ENCODE measurements at places on chromosomes 3 and 15.

GRCh38 chr15:64858021-64858575 lies 16.4 kb downstream of the PLEKHO2 start:
- DNase-seq: no peak

- no peak for DNase-seq
Measured at GRCh38 chr3:13575459-13576061, 26.6 kb downstream of the FBLN2 start.

- peak; percentile 27 for DNase-seq
Measured at GRCh38 chr3:113495035-113495434, 19.9 kb downstream of the SPICE1 start.

DNA sequence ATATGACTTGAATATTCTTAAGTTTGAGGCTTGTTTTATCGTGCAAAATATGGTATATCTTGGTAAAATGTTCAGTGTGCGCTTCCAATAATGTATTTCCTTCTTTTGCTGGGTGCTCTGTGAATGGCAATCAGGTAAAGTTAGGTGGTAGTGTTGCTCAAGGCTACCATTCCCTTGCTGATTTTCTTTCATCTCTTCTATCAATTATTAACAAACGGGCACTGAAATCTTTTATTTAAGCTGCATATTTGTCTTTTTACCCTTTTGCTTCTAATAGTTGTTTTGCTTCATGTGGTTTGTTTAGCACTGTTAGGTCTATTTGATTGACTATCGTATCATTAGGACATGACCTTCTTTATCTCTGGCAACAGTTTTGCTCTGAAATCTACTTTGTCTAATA lies 242.3 kb downstream of the CTNNB1 start:
- DNase-seq: no peak

GRCh38 chr3:62667714-62668113 lies 207.5 kb downstream of the CADPS start:
- no peak for DNase-seq

DNA sequence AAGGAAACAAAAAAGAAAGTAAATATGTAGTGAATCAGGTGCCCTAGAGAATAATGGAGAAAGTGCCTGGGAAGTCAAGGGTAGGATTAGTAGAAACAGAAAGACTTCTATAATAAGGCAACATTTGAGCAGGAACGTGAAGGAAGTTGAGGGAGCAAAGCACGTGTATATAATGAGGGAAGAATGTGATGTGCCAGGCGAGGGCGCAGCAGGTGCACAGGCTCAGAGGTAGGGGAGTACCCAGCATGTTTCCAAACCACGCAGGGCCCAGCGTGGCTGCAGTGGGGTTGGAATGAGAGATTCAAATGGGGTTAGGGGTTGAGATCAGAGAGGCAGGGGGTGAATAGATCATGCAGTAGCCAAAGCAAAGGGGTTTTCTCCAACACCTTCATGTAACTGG lies 91.9 kb upstream of the VGLL4 start:
- DNase-seq: no peak

DNA sequence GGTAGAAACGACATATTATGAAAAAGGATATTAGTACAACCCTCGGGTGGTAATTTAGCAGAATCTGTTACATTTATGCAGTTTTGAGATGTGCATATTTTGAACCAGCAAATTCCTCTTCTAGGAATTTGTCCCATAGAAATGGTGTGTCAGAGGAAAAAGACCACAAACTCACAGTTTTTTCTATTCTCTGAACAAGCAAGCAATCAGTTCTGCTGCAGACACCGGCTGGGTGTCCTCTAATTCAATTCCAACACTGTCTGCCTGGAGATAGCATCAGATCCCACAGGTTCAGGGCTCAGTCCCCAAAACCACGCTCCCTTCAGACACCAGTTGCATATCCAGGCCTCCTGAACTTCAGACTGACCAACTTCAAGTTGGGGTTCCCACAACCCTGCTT lies 36.4 kb downstream of the APH1B start:
- no peak for DNase-seq

DNA sequence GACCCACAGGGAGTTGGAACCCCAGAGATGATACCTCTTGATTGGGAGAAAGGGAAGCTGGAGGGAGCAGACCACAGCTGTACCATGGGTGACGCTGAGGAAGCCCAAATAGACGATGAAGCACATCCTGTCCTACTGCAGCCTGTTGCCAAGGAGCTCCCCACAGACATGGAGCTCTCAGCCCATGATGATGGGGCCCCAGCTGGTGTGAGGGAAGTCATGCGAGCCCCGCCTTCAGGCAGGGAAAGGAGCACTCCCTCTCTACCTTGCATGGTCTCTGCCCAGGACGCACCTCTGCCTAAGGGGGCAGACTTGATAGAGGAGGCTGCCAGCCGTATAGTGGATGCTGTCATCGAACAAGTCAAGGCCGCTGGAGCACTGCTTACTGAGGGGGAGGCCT lies 201.1 kb downstream of the AKAP13 start:
- DNase-seq: peak; percentile 34

DNA sequence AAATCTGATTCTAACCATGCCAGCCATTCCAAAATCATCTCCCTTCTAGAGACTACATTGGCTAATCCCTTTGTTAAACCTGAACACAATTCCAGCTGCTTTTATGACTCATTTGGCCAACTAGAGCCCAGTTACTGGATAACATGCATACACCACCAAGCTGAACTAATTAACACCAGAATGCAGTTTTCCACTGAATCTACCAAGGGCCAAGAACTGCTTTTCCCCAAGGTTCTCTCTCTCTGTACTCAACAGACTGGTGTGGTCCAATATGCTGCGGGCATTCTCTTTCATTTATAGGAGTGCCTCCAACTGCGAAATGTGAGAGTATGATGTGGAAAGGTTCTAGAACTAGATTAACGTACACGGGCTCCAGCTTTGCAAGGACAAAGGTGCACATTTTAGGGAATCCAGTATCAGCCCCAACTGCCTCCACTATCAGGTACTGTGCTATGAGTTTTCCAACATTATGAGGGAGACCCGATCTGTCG lies 1.5 kb downstream of the CHSY1 start:
- DNase-seq: no peak

DNA sequence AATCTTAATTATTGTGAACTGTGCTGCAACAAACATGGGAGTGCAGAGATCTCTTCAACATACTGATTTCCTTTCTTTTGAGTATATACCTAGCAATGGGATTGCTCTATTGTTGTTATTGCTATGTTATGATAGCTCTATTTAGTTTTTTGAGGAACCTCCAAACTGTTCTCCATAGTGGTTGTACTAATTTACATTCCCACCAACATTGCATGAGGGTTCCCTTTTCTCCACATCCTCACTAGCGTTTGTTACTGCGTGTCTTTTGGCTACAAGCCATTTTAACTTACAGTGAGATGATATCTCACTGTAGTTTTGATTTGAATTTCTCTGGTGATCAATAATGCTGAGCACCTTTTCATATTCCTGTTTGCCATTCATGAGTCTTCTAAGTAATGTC lies 45.5 kb upstream of the TNFSF10 start:
- no peak for DNase-seq

GRCh38 chr15:67405208-67406191 lies 115.4 kb upstream of the C15orf61 start:
- DNase-seq: no peak

GRCh38 chr3:19107719-19108118 lies 40.6 kb upstream of the KCNH8 start:
- DNase-seq: no peak

DNA sequence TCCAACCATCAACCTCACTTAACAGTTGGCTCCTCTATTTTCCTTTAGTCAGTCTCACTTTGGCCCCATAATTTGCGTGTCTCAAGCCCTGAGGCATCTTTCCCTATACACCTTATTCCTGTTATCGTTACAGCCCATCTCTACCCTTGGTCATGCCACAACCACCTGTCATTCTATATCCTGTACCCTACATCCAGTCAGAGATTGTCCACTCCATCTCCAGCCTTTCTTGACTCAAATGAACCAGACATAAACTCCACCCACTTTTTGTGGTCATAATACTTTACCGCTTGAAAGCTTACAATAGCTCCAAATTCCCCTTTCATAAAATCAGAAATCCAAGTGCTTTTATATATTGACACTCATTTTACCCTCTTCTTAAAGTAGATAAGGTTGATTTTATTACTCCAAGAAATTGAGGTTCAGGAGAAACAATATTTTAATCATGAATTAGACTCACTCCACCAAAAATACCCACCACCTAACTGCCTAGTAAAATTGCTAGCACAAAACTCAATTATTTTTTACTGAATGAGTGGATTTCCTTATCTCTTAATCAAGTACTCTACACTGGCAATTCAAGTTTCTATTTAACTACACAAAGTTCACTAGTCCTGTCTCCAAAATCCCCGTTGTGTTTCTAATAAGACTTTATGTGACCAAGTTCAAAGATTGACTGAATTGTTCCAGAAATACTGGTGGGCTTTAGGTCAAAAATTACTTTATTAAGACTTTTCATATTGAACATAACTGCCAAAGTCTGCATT lies 9.1 kb downstream of the CCR4 start:
- DNase-seq: no peak

DNA sequence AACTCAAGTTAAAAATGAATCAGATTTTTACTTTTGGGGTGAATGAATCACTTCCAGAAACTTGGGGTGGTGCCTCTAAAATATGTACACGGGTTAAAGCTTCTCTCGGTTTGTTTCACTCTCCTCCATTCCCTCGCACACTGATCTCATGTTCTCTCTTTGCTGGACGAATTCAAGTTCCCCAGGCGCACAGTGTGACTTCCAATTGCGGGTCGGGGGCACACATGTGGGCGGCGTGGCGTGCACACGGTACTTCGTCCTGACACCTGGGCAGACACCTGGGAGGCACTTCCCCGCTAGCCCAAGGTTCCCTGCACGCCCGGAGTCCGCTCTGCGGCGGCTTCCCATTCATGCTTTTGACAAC lies 692 bp downstream of the SCAANT1 start:
- DNase-seq: no peak

GRCh38 chr3:17932136-17932771 lies 189.8 kb upstream of the TBC1D5 start:
- no peak for DNase-seq

DNA sequence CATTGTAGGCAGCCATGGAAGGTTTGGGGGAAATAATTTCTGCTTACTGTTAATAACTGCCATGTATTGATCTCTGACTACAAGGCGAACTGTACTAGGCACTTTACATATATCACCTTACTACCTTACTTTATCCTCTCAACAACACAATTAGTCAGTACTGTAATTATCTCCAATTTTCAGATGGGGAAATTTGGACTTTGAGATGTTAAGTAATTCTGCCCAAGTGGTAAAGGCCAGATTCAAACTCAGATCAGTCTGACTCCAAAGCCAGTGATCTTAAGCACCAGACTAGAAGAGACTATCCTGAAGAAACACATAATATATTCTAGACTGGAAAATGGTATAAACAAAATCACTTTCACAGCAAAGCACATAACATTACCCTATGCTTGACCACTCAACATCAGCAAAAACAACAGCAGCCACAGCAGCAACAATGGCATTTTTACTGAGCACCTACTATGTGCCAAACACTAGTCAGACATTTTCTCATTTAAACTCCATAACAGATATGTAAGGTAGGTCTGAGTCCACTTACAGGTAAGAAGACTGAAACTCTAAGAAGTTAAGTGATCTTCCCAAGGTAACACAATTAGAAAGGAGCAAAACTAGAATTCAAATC lies 13.1 kb downstream of the MTHFS start:
- no peak for DNase-seq

GRCh38 chr3:27591312-27592210 lies 107.4 kb upstream of the SLC4A7 start:
- DNase-seq: no peak

DNA sequence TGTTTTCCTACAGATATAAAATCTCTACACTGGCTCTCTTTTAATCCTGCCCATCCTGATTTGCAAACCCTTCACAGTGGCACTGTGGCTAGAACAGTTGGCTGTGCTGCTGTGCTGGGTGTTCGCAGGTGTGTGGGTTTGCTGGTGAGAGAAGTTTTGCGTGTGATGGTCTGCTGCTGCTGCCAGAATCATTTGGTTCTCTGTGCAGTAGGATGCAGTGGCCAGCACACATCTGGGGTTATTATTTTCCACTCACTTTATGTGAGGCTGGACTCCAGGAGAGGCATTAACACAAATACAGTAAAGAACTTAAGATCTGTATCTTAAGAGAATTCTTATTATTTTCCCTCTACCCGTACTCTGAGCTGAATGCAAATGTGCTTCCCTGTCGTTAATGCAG lies 16.0 kb upstream of the PSMD6 start:
- no peak for DNase-seq

- DNase-seq: no peak
Measured at GRCh38 chr3:171971919-171972514, 67.4 kb upstream of the FNDC3B start.

GRCh38 chr3:197836244-197836643 lies 45.2 kb downstream of the LRCH3 start:
- no peak for DNase-seq

DNA sequence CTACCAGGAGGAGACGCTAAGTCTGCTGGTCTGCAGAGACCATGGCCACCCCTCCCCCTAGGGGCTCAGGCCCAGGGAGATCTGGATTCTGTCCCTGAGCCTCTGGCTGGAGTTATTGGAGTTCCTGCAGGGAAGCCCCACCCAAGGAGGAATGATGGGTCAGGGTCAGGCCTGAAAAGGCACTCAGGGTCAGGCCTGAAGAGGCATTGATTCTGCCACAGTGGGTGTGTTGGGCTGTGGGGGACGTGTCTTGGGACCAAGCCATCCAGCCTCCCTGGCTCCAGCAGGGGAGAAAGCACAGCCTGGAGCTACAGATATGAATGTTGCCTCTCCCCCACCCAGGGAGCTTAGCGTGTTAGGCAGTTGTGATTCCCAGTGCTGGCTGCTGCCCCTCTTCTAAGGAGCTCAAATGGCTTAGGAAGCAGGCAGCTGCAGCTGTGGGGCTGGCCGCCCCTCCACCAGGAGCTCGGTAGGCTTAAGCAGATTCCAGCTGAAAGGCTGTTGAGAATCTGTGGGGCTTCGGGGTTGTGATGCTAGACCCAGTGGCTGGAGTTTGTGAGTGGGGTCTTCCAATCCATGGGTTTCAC lies 176.7 kb downstream of the CHL1 start:
- no peak for DNase-seq

Data from effector CD4-positive, alpha-beta T cell (primary cell).